Fibroblast of the aortic adventitia (primary cell): ENCODE measurements at places on chromosomes 2 and 18.
A peak's percentile ranks its signal among the peaks of the same experiment; 100 is the strongest.

DNA sequence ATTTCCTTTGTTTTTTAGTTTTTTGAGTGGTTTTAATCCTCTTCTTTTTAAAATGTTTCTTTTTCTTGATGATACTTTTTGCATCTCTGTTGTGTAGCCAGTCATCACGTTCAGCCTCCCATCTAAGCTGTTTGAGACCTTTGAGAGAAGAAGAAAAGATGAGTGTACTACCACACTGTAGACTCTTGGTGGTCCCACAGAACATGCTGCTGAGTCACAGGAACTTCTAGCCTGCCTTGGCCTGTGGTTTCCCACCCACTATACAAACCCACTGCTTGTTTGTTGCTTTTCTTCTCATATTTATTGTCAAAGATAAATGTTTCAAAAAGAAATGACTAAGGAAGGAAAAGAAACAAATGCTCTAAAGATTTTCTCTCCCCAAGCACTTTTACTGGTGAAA is 5.5 kb downstream of the CEBPZOS start:
- DNase-seq: no peak

DNA sequence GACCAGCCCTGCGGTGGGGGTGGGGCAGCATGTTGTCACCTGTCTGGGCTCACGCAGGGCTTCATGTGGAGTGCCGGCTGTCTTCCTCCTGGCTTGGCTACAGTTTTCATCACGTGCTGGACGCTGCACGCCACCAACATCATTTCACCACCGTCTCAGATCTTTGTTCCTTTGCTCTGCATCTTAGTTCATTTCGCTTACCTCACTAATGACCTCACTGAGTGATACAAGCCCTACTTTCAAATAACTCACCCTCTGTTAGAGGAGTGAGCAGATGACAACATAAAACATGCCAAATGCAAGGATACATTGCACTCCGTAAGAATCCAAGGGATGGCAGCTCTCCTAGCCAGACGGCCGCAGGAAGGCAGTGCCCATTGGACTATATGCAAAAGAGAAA is 527.5 kb downstream of the GALR1 start:
- DNase-seq: no peak

- DNase-seq: no peak
Measured at GRCh38 chr2:187545238-187545751, 8.9 kb downstream of the TFPI start.

- no peak for DNase-seq
Measured at GRCh38 chr18:24802456-24802855, 342.0 kb downstream of the HRH4 start.

- no peak for DNase-seq
Measured at GRCh38 chr18:13539843-13540476, 186.4 kb downstream of the FAM210A start.

DNA sequence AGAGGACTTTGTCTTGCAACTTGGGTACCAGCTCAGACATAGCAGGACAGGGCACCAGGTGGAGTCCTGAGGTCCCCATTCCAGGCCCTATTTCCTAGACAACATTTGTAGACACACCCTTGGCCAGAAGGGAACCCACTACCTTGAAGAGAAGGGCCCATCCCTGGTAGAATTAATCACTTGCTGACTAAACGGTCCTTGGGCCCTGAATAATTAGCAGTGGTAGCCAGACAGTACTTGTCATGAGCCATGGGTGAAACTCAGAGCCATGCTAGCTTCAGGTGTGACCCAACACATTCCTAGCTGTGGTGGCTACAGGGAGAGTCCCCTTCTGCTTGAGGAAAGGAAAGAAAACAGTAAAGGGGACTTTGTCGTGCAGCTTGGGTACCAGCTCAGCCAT is 28.5 kb upstream of the ACTR2 start:
- no peak for DNase-seq

DNA sequence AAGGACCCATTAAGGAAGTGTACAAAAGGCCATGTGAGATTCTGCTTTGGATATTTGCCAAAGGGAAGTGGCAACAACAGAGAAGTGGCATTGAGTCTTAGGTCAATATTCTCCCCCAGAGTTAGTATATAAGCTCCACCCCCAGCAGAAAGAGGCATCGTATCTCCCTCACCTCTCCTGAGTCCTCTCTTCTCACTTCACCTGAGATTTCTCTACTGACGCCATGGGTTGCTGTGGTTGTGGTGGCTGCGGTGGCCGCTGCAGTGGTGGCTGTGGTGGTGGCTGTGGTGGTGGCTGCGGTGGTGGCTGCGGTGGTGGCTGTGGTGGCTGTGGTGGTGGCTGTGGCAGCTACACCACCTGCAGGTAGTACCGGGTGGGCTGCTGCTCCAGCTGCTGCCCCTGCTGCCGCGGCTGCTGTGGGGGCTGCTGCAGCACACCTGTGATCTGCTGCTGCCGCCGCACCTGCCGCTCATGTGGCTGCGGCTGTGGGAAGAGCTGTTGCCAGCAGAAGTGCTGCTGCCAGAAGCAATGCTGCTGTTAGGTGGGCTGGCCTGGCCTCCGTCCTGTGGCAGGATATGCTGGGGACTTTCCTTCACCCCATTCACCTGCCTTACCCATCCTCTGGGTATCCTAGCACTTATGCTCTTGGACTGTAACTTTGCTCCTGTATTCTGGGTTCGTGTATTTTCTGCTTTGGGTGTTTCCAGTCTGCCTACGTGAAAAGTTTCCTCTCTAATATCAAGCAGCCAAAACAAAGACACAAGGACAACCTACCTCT is 5.9 kb downstream of the SCYGR3 start:
- no peak for DNase-seq

DNA sequence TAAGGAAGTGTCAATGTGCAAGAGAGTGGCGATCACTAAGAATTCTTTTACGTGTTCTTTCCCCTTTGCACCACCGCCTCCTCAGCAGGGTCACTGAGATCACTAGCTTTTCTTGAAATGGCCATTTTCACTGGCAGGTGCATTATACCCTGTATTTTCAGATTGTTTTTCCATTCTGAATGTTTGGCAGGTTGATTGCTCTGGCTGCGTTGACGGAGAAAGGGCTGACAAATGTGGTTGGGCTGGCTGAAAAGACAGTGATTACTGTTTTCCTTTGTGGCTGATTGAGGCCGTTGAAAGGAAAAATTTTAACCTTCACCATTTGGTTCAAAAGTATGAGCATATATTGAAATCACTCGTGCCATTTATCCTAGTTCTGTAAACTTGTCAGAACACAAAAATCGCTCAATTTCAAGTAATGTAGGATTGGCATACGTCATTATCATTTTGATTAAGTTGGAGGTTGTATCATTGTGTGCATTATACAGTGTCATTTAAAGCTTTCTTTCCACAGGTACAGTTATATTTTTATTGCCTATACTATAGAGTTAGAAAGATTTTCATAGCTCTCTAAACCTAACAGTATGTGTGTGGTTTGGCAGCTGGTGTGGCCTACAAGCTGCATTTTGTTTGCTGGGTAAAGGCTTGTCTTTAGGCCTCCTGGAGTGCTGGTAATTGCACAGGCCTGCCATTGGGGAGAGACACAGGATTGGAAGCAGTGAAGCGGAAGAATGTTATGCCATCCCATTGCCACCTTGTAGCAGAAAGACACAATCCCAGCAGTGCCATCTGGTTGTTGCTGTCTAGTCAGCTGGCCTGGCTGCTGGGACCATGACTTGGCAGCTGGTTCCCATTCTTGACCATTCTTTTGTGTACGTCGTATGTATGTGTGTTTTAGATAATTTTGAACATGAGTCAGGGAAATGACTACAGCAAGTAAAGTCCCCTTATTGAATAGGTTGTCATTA is 36.7 kb downstream of the DYNC1I2 start:
- DNase-seq: peak; percentile 58

DNA sequence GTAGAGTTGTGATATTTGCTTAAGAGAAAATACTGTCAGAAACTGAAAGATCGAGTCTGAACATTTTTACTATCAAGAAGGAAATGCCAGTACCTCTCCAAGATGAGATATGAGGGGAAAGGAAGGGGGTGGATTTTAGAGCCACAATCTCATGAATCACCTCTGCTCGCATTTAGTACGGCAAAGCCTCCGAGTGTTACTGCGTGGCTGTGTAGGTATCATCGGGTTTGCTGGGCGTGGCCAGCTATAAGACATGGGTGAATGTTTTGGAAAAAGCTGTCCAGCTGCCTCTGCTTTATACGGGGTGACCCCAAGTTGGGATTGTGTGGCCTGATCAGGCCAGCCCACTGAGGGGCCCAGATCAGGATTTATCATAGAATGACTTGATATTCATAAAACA is 826.4 kb downstream of the SOCS6 start:
- DNase-seq: no peak

- no peak for DNase-seq
Measured at GRCh38 chr18:27750923-27751322, 426.0 kb downstream of the CDH2 start.

- peak; percentile 82 for DNase-seq
Measured at GRCh38 chr2:172361360-172361759, 66.0 kb upstream of the ITGA6 start.

DNA sequence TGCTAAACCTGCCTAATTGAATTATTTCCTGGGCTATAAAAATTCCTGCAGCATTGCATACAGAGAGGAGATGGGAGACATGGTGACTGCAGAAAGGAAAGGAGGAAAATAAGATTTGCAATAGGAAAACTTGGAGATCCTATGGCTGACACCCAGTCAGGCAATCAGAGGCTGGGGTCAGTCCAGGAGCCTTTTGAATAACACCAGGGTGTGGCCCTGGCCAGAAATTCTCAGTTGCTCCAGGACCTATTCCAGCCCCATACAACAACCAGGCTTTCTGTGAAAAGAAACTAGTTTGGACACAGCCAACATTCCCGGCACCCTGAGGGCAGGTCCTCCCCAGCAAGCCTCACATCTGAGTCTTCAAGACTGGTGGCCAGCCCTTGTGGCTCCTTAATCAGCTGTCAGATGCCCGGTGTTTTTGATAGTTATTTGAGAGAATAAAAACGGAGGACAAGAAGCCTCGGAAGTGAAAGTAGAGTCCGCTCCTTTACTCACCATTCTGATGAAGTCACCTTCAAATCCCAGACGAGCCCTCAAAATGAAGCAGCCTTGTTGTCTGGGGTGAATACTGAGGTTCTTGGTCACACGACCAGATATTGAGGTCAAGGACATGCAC is 31.1 kb upstream of the GMCL1 start:
- peak; percentile 78 for DNase-seq
